Dorsolateral prefrontal cortex (tissue), 122 donors: ENCODE measurements at places on chromosomes 3 and 15.

DNA sequence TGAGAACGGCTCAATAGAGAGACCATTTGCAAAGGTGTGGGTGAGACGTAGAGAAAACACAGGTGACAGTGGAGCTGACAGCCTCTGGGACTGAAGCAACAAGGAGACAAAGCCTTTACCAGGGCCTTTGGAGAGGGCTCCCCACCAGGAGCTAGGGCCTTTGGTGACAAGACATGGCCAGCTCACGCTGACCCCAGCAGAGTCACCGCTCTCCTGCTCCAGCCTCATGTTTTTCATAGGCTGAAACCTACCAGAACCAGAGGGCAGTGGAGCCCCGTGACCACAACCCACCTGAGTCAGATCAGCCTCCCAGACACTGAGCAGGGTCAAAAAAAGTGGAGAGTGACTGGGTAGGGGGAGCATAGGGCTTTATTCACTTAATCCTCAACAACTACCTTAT is 214.7 kb downstream of the SHQ1 start:
- no peak for DNase-seq

DNA sequence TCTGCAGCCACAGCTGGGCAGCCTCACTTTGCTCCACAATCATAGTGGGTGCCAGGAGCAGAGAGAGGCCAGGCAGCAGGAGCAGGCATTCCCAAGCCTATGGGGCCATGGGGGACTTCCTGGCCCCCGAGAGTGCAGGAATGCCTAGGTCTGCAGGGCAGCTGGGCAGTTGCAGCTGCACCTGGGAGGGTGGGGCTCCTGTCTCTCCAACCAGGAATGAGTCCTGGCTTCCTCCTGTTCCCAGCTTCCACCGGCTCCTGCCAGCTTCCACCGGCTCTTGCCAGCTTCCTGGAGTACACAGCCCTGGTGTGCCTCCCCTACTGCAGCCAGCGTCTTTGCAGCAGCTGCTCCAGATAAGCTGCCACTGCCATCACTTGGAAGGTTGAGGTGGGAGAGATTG is 86.3 kb upstream of the CDV3 start:
- DNase-seq = no peak

GRCh38 chr15:78200276-78200930 is 34.0 kb downstream of the ACSBG1 start:
- DNase-seq = no peak

DNA sequence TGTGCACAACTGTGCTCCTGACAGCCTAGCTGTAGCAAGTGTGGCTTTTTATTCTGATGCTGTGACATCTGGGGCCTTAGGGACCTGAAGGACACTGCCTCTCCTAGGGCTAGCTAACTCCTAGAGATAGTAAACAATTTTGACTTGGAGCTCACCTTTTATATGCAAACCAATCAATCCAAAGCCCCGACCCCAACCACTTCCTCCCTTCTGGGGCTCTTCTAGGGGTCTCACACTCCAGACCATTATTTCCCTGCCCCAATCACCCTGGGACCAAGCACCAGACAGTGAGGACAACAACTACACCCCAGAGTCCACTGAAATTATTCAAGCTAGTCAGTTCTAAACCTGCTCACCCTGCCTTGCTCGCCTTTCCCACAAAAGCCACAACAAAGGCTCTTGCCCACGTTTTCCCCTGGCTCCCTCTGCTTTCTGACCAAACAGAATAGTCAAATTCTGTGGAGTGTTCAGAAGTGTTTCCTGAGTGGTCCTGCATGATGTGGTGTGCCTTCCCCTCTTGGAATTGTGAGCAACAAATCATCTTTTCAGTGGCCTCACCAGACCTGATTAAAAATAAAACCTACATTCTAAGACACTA is 84.2 kb upstream of the WNT5A start:
- DNase-seq = no peak

DNA sequence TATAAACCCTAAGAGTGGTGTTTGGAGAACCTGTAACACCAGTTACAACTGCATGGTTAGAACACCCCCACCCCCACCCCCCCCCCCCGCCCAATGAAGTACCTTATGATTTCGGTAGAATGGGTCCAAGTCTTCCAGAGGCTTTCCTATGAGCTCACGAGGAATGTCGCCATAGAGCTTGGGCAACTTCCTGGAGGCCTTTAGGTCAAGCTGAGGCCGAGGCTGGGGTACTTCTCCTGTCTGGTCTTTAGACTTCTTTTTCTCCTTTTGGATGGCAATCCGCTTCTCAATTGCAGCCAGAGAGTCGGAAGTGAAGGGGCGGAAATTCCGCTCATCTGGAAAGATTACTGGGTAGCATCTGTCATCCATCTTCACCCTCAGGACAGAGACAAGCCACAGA is 101.8 kb downstream of the SCN11A start:
- no peak for DNase-seq

DNA sequence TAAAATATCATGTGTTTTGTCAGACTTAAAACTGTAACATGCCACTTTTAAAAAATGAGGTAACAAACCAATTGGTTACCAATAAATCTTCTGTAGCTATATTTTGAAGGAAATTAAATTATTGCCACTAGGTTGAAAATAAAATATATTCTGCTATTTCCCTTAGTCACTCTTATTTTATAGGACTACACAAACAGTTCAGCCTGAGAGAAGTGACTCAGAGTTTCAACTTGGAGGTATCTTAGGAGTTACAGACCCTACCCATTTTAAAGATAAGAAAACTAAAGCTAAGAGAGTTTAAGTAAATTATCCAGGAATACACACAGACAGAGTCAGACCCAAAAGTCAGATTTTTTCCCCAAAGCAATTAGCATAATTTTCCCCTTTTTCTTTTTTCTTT is 65.1 kb downstream of the PIK3CB start:
- DNase-seq = no peak

DNA sequence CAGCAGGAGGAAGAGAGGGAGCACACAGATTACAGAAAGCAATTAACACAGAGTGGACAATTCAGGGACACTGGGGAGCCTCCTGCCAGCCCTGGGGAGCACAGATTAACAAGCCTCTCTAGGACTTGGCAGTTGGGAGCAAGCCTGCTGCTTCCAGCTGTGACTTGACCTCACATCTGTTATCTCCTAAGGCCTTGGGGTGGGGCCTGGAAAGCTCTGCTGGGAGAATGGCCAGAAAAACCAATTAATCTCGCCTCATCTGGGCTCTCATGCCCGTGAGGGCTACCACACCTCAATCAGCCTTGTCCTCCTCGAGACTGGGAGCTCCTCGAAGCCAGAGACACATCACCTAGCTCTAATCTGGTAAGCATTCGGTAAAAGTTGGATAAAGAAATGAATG is 39.1 kb downstream of the SEMA5B start:
- DNase-seq = no peak

GRCh38 chr3:126525091-126525852 is 1.3 kb downstream of the CHST13 start:
- DNase-seq = no peak

- DNase-seq = no peak
Measured at GRCh38 chr3:117788061-117788460, 1078.5 kb downstream of the TUSC7 start.

DNA sequence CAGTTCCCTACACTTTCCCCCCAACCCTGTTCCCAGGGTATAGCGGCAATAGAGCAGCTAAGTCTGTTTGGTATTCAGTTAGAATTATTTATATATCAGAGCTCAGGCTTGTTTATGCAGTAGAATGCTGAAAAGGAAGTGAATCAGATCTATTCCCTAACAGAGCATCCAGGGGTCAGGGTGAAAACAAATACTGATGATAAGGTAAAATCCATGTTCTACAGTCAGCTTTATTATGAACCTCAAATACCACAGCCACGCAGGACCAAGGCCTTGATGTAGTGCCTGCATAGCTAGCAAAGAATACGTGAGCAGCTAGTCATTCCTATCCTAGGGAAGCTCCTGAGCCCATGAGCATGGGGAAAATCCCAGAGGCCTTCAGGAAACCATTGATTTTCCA is 229.7 kb upstream of the ICE2 start:
- DNase-seq = no peak

- no peak for DNase-seq
Measured at GRCh38 chr3:23161308-23161707, 41.8 kb upstream of the UBE2E2 start.

- DNase-seq = no peak
Measured at GRCh38 chr15:63107895-63108546, 13.6 kb upstream of the LACTB start.

DNA sequence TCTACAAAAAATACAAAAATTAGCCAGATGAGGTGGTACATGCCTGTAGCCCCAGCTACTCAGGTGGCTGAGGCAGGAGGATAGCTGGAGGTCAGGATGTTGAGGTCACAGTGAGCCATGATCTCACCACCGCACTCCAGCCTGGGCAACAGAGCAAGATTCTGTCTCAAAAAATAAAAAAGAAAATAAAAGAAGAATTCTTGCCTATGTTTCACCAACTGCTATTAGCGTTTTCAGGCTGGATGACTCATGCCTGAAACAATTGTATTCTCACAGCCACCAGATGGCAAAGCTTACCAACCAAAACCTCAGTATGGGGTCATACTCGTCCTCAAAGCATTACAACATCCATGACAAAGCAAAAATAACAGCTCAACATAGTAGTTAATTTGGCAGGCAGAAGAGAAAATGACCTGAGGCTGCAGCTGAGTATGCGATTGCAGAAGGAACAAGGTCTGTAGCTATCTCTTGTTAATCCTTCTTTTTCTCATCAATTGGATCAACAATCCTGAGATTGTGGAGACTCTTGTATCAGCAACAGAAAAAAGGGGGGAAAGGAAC is 52.2 kb downstream of the TP53BP1 start:
- peak; percentile 24 for DNase-seq

- DNase-seq = no peak
Measured at GRCh38 chr15:60752973-60753720, 274.2 kb upstream of the ICE2 start.

GRCh38 chr3:197186887-197187588 is 111.4 kb downstream of the DLG1 start:
- DNase-seq = no peak

- DNase-seq = no peak
Measured at GRCh38 chr3:115086344-115086743, 60.7 kb downstream of the ZBTB20 start.

DNA sequence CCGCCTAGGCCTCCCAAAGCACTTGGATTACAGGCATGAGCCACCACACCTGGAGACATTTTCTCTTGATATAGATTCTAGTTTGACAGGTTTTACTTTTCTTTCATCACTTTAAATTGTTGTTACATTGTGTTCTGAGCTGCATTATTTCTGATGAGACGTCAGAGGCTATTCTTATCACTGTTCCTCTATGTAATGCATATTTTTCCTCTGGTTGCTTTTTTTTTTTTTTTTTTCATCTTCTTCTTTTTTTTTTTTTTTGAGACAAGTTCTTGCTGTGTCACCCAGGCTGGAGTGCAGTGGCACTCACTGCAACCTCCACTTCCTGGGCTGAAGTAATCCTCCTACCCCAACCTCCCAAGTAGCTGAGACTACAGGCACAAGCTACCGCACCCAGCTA is 41.2 kb downstream of the TRA2B start:
- DNase-seq = no peak

- DNase-seq = no peak
Measured at GRCh38 chr3:9147215-9147895, 102.1 kb downstream of the SRGAP3 start.

- no peak for DNase-seq
Measured at GRCh38 chr3:44805960-44806359, 44.4 kb downstream of the KIF15 start.

- DNase-seq = peak; percentile 26
Measured at GRCh38 chr3:137946356-137946973, 63.5 kb upstream of the CLDN18 start.

DNA sequence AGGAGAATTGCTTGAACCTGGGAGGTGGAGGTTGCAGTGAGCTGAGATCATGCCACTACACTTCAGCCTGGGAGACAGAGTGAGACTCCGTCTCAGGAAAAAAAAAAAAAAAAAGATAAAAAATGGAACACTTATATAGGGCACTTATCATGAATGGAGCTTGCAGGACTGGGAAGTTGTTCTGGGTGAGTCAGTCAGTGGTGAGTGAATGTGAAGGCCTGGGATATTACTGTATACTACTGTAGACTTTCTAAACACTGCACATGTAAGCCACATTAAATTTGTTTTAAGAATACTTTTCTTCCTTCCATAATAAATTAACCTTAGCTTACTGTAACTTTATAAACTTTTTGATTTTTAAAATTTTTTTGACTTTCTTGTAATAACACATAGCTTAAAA is 59.8 kb downstream of the SFMBT1 start:
- DNase-seq = no peak

- no peak for DNase-seq
Measured at GRCh38 chr3:169348929-169349621, 314.4 kb downstream of the MECOM start.

DNA sequence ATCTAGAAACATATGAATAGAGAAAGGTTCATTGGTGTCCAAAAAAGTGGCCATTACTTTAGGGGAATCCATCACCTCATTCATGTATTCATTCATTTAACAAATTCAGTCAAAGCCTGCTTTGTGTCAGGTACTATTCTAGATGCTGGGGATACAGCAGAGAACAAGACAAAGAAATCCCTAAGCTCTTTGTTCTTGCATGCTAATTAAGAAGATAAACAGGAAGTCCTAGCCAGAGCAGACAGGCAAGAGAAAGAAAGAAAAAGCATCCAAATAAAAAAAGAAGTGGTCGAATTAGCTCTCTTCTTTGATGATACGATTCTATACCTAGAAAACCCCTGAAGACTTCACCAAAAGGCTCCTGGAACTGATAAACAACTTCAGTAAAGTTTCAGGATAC is 12.4 kb upstream of the ZMAT3 start:
- no peak for DNase-seq

DNA sequence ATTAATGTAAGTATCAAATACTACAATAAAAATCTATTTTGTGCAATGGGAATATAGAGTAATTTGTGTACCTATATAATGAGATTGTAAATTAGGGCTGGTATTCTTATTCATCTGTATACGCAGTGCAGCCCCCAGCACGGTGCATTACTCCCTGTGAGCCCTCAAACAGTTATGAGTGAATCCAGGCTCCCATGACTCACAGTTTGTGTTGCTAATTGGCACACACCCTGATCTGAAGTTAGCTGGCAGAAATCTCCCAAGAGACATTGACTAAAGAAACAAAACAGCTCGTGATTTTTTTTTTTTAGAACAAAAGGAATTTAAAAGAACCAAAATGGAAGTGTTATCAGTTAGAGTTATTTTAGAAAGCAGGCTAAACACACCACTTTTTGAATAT is 15.7 kb downstream of the GK5 start:
- no peak for DNase-seq

DNA sequence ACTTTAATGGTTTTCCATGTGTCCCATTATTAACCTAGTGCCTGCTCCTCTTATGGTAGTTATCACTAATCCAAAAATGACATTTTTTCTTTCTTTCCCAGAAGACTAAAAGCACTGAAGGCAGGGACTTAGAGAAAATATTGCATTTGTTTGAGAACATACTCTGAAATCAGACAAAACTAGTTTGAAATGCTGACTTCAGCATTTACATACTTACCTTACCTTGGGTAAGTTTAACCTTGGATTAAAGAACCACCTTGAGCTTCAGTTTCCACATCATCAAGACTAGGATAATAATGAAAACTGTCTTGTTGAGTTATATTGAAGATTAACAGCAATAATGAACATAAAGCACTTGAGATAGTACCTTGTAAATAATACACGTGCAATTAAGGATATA is 413.0 kb downstream of the SOX2 start:
- no peak for DNase-seq
